Kidney tubule cell (primary cell): ENCODE measurements at places on chromosomes 2 and 18.

- DNase-seq: no peak
Measured at GRCh38 chr2:118678985-118679384, 168.5 kb downstream of the EN1 start.

DNA sequence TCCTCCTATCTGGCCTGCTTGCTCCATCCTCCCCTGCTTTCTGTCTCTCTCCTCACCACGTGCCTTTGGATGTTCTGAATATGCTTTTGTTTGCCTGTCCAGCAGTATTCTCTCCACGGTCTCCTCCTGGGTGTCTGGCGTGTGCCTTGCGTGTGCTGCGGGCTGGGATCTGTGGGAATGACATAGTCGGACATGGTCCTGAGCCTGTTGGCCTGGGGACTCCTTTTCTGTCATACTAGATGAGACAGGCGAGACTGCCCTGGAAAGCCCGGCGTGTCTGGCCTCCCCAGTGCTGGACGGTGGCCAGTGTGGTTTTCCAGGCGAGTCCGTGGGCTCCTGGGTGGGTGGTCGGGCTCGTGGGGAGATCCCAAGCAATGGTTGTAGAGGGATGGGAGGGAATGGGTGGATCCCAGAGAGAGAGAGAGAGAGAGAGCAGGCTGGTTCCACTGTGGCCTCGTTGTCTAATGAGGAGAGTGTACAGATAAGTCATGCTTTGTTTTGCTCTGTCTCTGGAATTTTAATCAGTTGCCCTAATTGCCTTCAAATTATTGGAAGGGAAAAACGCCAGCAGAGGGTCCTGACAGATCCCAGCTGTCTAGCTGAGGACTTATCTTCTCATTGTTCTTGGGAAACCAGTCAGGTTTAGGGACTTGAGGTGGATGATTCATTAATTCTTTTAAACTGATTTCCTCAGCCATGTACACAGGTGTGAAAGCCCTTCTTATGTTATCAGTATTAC lies 58.3 kb downstream of the HPCAL1 start:
- DNase-seq: peak; percentile 27

- no peak for DNase-seq
Measured at GRCh38 chr2:240929364-240930095, 23.4 kb downstream of the CROCC2 start.

- no peak for DNase-seq
Measured at GRCh38 chr18:21571772-21572171, 28.7 kb downstream of the ESCO1 start.

GRCh38 chr2:199677881-199678280 lies 173.1 kb downstream of the FTCDNL1 start:
- no peak for DNase-seq

DNA sequence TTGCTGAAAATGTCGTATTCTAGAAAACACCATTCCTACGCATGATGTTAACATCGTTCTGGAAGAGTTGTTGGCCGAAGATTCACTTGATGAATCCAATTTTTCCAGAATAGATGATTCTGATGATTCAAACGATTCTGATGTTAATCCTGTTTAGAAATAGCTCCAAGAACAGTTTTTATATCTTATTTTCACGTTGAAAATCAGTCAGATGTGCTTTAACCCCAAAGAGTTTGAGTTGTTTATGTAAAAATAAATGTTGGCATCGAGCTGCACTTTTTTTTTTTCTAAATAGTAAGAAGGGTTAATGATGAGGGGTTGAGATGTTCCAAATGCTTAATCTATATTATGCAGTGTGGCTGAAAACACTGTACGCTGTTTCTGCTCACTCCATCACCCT lies 99.9 kb upstream of the LINC00305 start:
- no peak for DNase-seq

DNA sequence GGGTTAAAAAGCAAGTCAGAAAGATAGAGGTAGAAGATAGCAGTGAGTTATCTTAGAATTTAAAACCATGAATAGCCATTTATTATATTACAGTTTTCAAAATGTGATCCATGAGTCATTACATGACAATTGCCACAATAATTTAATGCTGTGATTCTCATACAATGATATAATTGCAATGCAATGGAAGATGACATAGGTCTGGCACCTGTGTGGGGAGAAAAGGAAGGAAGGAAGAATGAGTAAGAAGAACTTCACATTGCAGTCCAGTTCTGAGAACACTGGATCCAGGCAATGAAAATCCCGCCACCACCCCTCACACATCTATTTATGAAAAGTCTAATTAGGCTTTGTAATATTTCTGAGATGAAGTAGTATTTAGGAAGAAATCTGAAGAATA lies 738.1 kb upstream of the LINC00305 start:
- no peak for DNase-seq

- DNase-seq: no peak
Measured at GRCh38 chr2:240429341-240429871, 6.1 kb upstream of the GPC1 start.

GRCh38 chr2:199364153-199364552 lies 93.6 kb downstream of the SATB2 start:
- no peak for DNase-seq

DNA sequence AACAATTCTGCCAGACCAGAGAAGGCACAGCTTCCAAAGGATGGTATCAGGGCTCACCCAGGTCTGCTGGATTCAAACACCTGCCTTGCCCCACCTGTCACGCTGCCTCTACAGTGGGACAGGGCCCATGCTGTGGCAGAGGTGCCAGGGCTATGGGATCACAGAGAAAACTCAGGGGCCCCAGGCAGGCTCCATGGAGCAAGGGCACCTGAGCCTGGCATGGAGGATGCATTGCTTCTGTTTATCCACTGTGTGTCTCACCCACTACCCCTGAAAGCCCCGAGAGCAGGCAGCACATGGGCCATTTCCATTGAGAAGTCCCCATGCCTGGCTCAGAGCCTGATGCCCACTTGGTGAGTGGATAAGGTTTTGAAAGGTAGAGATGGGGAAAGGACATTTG lies 76.0 kb downstream of the TNS1 start:
- DNase-seq: no peak

GRCh38 chr2:9556121-9556743 lies 602 bp upstream of the ADAM17 start:
- DNase-seq: no peak

DNA sequence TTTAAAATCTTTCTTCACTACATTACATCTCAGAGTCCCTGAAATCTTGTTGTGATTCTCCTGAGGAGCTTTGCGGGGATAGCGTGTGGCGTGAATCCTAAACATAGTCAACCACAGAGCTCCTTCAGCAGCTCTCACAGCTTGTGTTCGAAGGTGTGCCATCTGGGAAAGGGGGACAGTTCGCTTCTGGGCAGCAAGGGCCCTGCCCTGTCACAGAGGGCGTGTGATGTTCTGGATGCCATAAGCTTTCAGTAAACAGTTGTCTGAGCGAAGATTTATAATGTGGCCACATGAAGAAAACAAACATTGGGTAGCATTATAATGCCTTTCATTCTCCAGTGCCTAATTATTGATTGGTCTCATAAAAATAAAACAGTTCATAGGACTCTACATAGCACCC lies 172.5 kb downstream of the MYO1B start:
- DNase-seq: no peak

- no peak for DNase-seq
Measured at GRCh38 chr18:79545736-79546171, 133.8 kb upstream of the CTDP1 start.

DNA sequence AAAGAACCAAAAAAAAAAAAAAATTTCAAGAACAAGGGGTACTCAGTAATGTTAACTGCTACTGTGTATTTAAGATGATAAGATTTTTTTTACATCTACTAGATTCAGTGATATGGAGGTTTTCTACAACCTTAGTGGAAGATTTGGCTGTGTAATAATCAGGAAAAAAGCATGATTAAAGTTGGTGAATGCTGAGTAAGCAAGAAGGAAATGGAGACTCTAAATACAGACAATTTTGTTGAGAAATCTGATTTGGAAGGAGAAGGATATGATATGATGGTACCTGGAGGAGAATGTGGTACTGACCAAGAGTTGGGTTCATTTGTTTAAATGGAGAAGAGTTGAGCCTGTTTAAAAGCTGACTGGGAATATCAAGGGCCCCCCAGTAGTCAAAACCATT lies 125.1 kb downstream of the WDPCP start:
- no peak for DNase-seq

DNA sequence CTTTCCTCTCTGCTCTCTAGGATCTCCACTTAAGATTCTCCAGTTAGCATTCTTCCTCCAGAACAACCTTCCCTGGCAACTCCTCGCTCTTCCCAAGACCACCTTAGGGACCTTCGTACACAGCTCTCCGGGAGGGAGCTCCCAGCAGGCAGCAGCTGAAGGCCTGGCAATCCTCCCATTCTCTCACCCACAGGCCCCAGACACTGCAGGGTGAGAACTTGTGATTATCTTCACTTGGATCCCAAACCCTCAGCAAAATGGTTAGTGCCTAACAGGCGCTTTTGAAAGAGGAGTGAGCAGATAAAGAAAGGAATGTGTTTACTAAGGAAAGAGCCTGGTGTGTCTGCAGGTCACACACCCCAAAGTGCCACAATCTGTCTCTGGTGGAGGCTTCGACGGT lies 83.8 kb upstream of the SNTG2 start:
- no peak for DNase-seq

DNA sequence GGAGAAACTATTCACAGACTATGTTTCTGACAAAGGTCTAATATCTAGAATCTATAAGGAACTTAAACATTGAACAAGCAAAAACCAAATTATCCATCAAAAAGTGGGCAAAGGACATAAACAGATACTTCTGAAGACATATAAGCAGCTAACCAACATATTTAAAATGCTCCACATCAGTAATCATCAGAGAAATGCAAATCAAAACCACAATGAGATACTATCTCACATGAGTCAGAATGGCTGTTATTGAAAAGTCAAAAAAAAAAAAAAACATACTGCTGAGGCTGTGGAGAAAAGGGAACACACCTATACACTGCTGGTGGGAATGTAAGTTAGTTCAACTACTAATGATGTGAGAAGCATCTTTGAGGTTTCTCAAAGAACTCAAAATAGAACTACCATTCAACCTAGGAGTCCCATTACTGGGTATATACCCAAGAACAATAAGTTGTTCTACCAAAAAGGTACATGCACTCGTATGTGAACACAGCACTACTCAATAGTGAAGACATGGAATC lies 220.4 kb upstream of the TFPI start:
- peak; percentile 64 for DNase-seq

DNA sequence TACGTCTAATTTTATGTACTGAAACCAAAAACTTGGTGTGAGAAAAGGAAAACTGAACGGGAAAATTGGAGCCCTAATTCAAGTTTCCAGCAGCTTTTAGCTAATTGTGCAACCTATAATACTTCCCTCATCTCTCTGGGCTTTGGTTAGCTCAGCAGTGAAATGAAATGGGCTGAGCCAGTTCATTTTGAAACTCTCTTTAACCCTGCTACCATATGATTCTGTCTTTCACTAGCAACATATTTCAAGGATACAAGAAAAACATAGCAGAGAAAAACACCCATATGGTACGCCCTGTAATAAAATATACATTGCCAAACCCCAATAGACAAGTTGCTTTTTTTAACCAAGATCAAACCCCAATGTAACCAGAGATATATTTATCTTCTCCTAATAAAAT lies 799 bp downstream of the SYT4 start:
- no peak for DNase-seq

GRCh38 chr18:63828656-63829055 lies 53.4 kb downstream of the SERPINB7 start:
- DNase-seq: no peak

DNA sequence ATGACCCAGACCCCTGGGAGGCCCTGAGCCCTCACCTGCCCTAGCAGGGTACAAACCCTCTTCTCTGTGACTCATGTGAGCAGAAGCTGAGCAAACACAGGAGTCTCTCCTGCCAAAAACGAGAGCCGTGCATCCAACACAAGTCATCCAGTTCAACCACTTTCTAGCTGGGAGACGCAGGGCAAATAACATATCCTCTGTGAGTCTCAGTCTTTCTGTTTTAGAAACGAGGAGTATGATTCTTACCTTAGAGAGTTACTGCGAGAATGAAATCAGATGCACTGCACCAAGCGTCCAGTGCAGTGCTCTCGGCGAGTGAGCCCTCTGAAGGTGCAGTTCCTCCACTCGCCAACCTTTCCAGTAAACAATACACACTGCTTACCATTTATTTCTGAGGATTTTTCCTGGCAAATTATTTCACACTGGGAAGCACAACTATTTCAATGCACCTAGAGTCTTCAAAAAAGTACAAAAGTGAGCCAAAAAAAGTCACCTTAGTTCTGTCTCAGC lies 331.8 kb upstream of the MYT1L start:
- no peak for DNase-seq

DNA sequence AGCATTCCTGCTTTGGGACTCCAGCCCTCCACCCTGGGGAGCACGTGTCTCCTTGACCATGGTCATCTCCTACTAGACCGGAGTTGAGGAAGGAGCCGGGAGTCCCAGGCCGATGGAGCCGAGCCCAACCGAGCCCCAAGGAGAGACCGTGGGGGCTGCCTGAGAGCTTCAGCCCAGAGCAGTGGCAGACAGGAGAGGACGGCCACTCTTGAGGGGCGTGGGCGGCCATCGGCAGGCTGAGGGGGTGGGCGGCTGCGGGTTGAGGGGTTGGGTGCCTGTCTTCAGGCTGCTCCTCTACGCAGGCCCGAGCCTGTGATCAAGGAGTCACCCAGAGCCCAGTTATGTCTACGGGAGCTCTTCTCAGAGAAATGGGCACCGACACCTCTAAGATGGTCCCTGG lies 158.7 kb downstream of the PXDN start:
- DNase-seq: no peak

DNA sequence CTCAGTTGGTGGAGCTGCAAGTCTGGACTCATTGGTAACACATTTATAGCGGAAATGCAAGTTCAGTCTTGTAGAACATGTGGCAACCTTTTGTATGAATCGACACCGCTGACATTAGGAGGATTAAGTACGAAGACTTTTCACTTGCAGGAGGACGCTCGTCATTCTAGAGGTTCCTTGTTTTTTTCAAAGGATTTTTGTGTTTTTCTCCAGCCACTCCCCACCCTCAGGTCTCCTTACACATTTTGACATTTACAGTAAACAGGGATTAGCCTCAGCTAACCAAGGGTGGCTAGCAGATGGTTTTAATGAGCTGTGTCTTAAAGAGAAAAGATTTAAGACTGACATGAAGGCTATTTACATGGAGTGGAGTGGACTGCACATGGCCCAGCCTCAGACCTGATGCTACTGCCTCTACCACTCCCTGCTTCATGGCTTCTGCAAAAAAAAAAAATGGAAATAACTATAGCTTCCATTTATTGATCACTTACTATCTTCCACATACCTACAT lies 173.8 kb downstream of the TRIB2 start:
- no peak for DNase-seq

GRCh38 chr2:30331869-30332268 lies 100.5 kb downstream of the LBH start:
- DNase-seq: no peak

GRCh38 chr2:38619458-38620164 lies 16.9 kb upstream of the HNRNPLL start:
- DNase-seq: peak; percentile 35

- no peak for DNase-seq
Measured at GRCh38 chr2:44943031-44943692, 1.7 kb downstream of the SIX3 start.
